ENCODE measurements at places on chromosomes 7 and 10.
A peak's percentile ranks its signal among the peaks of the same experiment; 100 is the strongest.

- DNase-seq = no peak
Measured at GRCh38 chr10:32271617-32272016, 75.3 kb downstream of the EPC1 start.

DNA sequence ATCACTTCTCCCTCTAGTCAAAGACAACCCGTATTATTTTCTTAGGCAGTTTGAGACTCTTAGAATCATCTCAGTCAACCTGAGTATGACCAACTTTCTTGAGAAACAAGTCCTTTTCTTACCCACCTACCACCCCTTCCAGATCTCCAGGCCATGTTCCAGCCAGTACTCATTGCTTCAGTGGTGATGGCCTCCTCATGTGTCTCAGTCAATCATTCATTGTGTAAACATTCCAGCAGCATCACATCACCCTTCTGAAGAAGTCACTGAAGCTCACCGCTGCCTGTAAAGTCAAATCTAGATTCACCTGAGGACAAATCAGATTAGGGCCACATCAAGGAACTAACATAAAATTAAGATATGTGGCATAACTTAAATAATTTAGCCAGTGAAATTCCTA lies 467.2 kb upstream of the NRP1 start:
- DNase-seq = no peak

- no peak for DNase-seq
Measured at GRCh38 chr10:31866118-31866670, 62.4 kb downstream of the ARHGAP12 start.

- DNase-seq = no peak
Measured at GRCh38 chr7:97405835-97406234, 288.3 kb downstream of the SDHAF3 start.

GRCh38 chr10:112526139-112526538 lies 79.1 kb downstream of the VTI1A start:
- DNase-seq = no peak

- no peak for DNase-seq
Measured at GRCh38 chr7:126856691-126857291, 395.9 kb downstream of the GRM8 start.

GRCh38 chr10:12807096-12807755 lies 194.3 kb downstream of the CCDC3 start:
- no peak for DNase-seq

DNA sequence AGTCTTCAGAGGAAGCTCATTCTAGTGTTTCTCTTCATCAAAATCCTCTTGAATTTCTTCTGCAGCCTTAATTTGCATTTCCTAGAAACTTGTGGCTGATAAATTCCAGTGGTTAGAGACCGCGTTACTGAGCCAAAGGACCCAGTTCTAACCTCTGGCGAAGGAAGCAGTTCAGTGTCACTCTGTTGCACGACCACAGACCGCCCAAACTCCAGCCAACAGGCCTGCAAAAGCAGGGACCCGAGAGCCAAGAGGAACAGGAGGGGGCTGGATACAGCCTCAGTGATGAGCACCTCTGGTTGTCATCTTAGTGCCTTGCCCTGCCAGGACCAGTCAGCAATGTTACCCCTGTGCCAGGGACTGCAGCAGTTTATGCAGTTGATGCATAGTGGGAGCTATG lies 70.0 kb downstream of the AFAP1L2 start:
- DNase-seq = no peak

DNA sequence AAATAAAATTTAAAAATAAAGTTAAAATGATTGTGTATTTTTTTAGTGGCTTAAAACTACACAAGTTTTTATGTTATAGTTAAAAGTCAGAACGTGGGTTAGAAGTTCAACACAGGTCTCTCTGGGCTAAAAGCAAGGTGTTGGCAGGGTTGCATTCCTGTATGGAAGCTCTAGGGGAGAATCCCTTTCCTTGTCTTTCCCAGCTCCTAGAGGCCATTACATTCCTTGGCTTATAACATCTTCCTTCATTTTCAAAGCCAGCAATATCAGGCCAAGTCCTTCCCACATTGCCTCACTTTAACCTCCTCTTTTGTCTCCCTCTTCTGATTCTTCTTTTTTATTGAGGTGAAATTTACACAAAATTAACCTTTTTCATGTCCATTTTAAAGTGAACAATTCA lies 52.4 kb upstream of the EEPD1 start:
- no peak for DNase-seq

- DNase-seq = no peak
Measured at GRCh38 chr7:129517931-129518330, 15.6 kb downstream of the SMKR1 start.

GRCh38 chr7:28704706-28705105 lies 253.4 kb downstream of the TRIL start:
- no peak for DNase-seq

DNA sequence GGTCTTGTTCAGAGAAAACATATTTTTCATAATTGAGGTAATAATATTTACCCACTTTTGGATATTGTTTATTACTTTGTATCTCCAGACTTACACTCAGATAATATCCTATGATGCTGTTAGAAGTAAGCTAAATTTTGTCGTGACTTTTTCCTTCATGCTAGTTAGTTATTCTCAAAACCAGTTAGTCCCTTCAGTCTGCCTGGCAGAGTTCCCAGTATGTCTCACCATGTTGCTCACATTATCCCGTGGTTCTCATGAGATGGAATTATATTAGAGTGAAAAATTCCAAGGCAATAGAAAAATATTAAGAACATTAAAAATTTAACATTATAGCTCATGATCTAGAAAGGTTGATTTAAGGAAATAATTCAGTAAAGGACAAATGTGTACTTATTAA lies 81.5 kb upstream of the SMIM30 start:
- DNase-seq = no peak

DNA sequence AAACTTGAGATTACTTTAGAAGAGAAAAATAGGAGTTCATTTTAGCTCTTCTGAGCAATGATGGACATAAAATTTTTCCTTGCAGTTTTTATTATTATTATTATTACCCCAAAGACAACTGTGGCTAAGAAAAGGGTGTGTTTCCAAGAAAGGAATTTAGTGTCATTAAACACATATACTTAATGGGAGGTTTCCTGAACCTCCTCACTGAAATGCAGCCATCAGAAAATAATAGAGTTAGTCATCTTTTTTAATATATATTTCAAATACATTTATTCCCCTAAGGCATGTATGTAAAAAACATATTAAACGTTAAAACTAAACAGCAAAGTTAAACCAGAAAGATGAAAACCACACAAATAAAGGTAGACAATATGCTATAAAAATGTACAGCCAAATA lies 66.8 kb downstream of the CRPPA start:
- no peak for DNase-seq

GRCh38 chr10:124650820-124651401 lies 93.3 kb downstream of the FAM53B start:
- DNase-seq = peak; percentile 77

- no peak for DNase-seq
Measured at GRCh38 chr10:58758321-58758720, 245.6 kb downstream of the BICC1 start.

DNA sequence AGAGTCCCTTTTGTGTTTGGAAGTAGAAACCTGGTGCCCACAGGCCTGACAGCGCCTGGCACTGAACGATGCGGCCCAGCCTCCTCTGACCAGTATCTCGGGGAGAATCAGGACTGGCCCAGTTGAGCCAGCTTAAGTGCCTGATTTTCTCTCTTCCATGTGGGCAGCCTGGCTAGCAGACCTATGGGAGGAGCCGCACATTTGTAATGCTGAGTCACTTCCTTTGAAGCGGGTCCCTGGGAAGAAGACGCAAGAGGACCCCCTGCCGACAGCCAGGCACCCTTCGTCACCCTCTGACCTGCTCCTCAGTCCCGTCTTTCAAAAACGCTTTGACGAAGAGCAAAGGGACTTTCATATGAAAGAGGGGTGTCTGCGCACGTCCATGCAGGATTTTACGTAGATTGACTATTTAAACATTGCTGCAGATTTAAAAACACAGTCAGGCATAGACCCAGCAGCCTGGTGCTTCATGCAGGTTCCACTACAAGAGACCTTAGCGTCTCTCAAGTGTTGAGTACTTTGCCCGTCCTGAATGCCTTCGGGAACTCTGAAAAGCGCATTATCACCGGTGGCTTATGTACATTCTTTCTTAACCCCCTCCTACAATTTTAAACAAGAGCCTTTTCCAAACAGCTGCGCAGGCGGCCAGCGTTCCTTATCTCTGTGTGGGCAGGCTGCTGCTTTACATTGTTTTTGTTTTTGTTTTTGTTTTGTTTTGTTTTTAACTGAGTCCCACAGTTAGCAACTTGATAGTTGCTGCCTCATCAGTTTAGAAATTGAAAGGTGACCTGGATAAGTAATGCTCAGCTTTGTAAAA lies 36.5 kb upstream of the AP5Z1 start:
- DNase-seq = no peak

- DNase-seq = peak; percentile 84
Measured at GRCh38 chr7:8125680-8126444, 136.1 kb downstream of the ICA1 start.

GRCh38 chr10:67257018-67257417 lies 331.2 kb downstream of the LRRTM3 start:
- DNase-seq = no peak

- no peak for DNase-seq
Measured at GRCh38 chr7:79453558-79454360, at the start of gene MAGI2. Gene MAGI2 (minus strand): TSS chr7:79453667. CDS start chr7:79453320, 347 bp downstream.

DNA sequence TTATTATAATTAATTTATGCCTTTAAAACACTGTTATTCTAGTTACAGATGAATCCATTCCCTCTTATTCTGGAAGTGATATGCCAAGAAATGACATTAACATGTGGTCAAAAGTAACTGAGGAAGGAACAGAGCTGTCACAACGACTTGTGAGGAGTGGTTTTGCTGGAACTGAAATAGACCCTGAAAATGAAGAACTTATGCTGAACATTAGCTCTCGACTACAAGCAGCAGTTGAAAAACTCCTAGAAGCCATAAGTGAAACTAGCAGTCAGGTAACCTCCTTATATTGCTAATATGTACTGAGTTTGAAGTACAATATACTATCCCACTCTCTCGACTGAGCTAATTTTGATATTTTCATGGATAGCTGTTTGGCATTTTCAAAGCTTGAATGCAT lies 81.6 kb downstream of the CYP51A1 start:
- DNase-seq = no peak

DNA sequence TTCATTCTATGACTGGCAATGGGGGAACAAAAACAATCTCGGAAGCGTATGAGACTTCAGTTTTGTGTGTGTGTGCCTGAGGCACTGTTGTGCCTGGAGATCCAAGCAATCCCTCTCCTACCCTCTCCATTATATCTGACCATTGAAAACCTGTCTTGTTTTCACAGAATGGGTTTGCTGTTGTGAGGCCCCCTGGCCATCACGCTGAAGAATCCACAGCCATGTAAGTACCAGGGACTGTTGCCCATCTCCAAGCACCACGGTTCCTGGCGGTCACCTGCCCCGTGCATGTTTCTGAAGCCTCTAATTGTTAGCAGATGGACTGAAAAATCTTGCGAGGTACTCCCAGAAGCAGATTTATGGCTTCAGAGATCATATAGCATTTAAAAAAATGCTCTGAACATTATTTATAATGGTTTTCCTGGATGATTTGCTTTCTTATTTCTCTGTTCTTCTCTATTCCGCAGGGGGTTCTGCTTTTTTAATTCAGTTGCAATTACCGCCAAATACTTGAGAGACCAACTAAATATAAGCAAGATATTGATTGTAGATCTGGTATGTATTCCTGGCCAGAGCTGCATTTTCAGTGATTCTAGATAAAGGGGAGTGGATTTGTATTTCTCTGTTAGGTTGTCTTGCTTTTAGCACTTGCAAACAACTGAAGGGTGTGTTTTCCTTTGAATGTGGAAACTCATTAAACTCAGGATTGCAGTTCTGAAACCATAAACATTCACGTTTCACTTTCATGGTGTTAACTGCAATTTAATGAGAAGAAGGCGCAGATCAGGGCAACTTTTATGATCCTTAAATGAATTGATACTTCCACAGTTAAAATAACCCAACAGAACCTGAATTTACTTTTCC lies 288.2 kb downstream of the TWIST1 start:
- DNase-seq = no peak

- DNase-seq = no peak
Measured at GRCh38 chr7:80908360-80908797, 10.5 kb downstream of the SEMA3C start.

- no peak for DNase-seq
Measured at GRCh38 chr10:89371079-89371478, 6.8 kb upstream of the IFIT1B start.

GRCh38 chr7:67100956-67101361 lies 104.3 kb downstream of the TYW1 start:
- DNase-seq = no peak

DNA sequence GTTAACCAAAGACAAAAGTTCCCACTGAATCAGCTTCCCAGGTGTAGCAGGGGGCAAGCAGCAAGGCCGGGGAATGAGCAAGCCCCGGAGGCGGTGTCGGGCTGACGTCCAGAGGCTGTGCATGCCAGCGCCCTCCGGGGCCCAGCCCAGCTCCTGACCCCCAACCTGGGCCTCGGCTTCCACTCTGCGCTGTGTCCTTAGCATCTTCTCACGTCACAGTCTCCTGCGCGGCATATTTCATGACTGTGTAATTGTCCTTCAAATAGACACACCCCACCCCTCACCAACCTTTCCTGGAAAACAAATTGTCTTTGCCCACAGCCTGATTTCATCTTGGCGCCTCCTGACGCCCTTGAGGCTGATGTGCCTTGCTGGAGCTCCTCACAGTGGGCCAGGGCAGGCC lies 133.5 kb downstream of the RGS10 start:
- DNase-seq = no peak

- DNase-seq = no peak
Measured at GRCh38 chr7:19701471-19701870, 7.4 kb downstream of the POLR1F start.

DNA sequence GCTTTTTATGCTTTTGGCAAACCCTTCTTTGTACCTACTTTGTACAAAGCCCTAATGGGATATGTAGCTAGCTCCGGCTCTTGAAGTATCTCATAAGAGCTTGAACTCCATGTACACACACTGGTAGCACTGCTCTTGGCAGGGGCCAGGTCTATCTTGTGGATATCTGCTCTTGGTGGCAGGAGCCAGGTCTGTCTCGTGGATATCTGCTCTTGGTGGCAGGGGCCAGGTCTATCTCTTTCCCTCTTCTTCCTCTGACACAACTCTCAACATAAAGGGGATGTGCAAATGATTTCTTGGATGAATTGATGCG lies 91.9 kb downstream of the WNT2 start:
- DNase-seq = no peak

GRCh38 chr10:60351191-60351853 lies 38.4 kb downstream of the ANK3 start:
- DNase-seq = no peak

GRCh38 chr7:22344655-22345054 lies 12.3 kb downstream of the RAPGEF5 start:
- DNase-seq = no peak

DNA sequence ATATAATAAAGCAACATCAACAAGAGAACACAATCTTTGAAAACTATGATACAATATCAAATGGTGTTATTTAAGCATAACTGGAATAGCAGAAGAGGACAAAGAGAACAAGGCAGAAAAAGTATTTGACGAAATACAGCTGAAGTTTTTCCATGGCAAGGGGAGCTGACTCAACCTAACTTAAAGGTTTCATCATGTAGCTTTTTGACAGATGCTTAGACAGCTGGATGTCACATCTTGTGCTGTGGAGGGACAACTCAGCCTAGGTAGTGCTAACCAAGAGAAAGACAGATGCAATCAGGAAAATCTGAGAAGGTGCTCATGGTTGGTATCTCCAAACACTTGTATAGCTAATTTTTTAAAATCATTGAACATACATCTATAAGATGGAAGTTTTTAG lies 208.2 kb downstream of the TFEC start:
- DNase-seq = no peak
